Caudate nucleus (tissue), 63 donors: ENCODE measurements at places on chromosomes 5 and 9.

DNA sequence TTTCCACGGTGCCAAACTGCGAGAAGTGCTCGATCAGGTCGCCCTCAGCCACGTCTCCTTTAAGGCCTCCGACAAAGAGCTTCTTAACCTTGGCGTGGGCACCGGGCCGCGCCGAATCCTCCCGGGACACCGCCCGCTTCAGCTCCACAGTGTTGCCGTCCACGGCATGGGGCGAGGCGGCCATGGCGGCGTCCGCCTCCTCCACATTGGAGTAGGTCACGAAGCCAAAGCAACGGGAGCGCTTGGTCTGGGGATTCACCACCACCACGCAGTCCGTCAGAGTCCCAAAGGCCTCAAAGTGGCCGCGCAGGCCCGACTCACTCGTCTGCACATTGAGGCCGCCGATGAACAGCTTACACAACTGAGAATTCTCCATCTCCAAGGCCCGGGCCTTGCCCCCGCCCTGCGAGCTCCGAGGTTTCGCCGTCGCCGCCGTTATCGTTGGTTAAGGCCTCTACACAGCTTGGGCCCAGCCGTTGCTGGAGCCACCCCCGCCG, 424 bp downstream of the HNRNPA0 start:
- no peak for DNase-seq

DNA sequence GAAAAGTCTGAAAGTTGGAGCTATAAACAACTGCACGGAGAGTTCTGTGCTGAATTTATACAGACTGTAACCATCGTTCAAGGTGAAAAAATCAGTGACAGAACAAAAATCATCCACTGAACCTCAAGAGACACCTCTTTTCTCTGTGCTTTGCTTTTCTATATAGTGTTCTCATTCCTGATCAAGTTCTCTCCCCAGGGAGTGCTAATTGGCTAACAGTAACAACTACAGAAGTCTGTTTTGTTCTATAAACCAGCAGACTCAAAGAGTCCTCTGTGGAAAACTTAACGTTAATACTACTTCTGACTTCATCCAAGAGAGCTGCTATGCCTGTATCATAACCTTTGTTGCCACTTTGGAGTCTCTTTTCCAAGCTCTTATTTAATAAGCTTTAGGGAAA, 1388.3 kb upstream of the C9orf72 start:
- DNase-seq, result no peak

DNA sequence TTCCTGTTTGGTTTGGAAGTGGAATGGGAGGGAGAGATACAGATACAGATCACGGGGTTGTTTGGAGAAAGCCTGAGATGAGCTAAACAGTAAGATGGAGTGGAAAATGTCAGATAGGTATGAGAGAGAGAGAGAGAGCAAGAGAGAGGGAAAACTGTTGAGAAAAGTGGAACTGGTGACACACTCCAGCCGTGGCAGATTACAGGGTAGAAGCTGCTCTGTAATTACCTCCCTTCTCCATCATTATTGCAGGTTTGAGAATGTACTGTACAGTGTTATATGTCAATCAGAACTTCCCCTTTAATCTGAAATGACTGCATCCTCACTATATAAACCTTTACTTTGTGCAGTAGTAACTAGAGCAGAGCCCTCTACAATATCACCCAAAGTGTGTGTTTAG, 74.5 kb upstream of the WWC1 start:
- DNase-seq, result no peak

GRCh38 chr5:179314606-179315355, 30.5 kb downstream of the ADAMTS2 start:
- no peak for DNase-seq

DNA sequence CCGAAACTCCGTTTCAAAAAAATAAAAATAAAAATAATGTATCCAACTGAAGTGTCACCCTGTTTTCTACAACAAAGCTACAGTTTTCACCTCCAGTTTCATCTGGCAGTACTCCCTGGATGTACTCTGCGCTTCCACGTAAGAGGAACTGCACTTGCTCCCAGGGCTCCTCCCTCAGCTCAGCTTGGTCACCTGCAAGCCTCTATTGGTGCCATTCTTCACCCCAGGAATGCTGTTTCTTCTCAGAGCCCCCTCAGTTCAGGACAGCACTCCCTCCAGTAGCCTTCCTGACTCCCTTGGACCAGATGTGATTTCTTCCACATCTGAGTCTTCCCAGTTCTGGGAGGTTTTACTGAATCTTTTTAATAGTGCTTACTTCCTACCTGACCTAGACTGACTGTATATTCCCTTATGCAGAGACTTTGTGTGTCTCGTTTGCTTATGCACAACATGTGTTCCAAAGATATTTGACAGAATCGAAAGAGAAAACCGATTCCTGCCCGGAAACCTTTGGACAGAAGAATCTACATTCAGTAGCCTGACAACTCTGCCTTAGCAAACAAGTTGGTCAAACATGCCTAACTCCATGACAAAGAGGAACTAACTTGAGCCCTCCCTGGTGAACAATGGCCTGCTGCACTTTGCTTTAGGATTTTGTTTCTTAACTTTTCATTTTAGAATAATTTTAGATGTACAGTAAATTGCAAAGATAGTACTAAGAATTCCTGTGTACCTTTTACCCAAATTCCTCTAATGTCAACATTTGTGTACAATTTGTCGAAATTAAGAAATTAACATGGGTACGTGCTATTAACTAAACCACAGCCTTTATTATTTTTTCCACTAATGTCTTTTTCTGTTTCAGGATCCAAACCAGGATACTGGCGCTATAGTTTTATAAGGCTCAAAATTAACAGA, 814 bp downstream of the CCDC125 start:
- no peak for DNase-seq

DNA sequence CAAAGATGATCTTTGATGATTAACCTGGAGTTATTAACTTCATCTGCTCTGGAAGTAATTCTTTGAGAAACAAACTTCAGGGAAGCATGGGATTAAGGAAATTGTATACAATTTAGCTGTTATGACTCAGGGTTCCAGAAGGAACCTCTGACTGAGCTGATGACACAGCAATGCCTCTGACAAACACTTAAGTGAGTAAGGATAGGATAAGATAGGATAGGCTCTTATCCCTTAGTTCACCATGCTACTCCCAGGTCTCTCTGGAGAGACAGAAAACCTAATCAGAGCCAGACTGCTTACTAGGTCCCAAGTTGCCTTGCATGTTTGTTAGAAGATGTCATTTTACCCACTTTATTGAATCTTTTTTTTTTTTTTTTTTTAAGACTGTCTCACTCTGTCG, 12.6 kb upstream of the TMEM38B start:
- no peak for DNase-seq

GRCh38 chr5:137486707-137487106, 12.4 kb downstream of the SPOCK1 start:
- no peak for DNase-seq

GRCh38 chr5:176379881-176380280, 8.5 kb downstream of the NOP16 start:
- no peak for DNase-seq

GRCh38 chr5:91315701-91316100, 67.4 kb downstream of the ARRDC3 start:
- DNase-seq, result no peak

DNA sequence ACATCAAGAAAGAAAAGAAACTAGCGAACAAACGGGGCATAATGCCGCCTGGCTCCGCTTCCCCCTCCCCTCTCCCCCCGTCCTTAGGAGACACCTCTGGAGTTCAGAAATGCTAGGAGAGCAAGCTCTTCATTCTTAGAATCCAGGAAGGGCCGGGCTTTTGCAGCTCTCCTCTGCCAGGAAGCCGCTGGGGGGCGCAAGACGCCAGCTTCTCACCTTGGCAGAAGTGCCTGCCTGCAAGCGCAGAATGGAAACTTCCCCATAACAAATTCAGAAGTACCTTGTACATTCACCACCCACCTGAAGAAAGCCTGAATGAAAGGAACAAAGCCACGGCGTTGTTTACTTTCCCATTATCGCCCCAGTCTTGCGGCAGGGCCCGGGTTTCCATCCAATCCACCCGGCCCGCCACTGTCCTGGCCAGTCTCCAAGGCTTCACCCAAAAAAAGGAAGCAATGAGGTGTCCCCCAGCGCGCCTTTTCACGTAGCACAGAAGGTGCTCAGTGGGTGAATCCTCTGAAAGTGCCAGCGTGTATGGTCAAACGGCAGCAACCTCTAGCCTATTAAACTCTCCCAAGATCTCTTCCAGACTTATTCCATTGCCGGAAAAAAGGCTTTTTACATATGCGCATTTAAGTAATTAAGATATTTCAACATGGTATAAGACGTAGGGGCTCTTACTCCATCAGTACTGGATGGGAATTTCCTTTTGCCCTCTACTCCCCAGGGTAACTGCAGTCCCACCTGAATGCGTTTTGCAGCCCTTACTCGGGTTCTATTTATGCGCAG, 1.6 kb upstream of the GADD45G start:
- DNase-seq, result peak; percentile 82

- peak; percentile 53 for DNase-seq
Observed at GRCh38 chr5:160369990-160370712, at the start of gene C1QTNF2. C1QTNF2 (minus strand) TSS chr5:160370626; CDS start chr5:160355011, 15,615 bp downstream.

GRCh38 chr5:95872346-95873268, 50.1 kb upstream of the GLRX start:
- DNase-seq, result no peak

GRCh38 chr5:72937517-72938061, 18.3 kb upstream of the FCHO2 start:
- no peak for DNase-seq

- DNase-seq, result no peak
Observed at GRCh38 chr5:77102549-77102948, 15.5 kb upstream of the ZBED3 start.

GRCh38 chr5:150160448-150161081, 4.9 kb upstream of the PDGFRB start:
- no peak for DNase-seq

- DNase-seq, result no peak
Observed at GRCh38 chr5:107821288-107821687, 150.6 kb upstream of the EFNA5 start.

DNA sequence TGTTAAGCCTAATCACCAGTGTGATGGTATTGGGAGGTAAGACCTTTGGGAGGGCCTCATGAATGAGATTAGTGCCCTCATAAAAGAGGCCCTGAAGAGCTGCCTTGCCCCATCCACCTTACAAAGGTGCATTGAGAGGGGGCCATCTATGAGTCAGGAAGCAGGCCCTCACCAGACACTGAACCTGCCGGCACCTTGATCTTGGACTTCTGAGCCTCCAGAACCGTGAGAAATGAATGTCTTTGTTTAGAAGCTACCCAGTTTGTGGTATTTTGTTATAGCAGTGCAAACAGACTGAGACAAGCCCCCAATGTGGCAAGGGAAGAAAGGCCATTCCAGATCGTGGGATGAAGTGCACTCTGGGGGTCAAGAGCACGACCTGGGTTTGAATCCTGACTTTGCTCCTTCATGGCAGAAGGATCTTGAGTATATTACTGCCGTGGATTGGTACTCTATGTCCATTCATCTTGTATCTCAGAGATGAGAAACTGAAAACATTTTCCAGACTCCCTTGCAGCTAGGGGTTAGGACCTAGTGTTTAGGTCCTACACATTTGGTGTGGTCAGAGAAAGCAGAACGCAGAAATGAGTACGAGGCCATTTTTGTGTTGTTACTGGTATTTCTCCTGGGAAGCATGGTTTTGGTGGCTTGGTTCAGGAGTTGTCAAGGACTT, 86.7 kb downstream of the PTCH1 start:
- DNase-seq, result no peak

GRCh38 chr5:176548967-176549444, at the start of gene CDHR2:
CDHR2 (plus strand) TSS chr5:176549342; CDS start chr5:176565353, 16,011 bp downstream.
- DNase-seq, result no peak

GRCh38 chr9:113828221-113828620, 47.9 kb upstream of the ZNF618 start:
- DNase-seq, result no peak

- DNase-seq, result no peak
Observed at GRCh38 chr9:108345826-108346225, 510.0 kb downstream of the ACTL7B start.

- DNase-seq, result no peak
Observed at GRCh38 chr5:36701085-36701698, 94.8 kb downstream of the SLC1A3 start.

- no peak for DNase-seq
Observed at GRCh38 chr5:110968246-110969005, 103.1 kb upstream of the TSLP start.

- no peak for DNase-seq
Observed at GRCh38 chr5:54722846-54723433, 205.4 kb downstream of the SNX18 start.

- DNase-seq, result no peak
Observed at GRCh38 chr9:121878271-121878822, 214.8 kb downstream of the TTLL11 start.

DNA sequence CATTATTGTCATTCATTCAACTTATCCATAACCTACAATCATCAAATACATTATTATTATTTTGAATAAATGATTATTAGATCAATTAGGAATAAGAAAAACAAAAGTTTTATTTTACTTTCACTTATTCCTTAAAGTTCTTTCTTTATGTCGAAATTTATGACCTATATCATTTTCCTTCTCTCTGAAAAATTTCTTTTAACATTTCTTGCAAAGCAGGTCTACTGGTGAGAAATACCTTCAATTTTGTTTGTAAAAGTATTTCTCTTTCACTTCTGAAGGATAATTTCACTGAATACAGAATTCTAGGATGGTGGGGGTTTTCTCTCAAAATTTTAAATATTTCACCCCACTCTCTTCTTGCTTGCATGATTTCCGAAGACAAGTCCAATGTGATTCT, 2.6 kb upstream of the CCNI2 start:
- DNase-seq, result no peak

- no peak for DNase-seq
Observed at GRCh38 chr9:38626006-38626405, 5.6 kb upstream of the ANKRD18A start.

DNA sequence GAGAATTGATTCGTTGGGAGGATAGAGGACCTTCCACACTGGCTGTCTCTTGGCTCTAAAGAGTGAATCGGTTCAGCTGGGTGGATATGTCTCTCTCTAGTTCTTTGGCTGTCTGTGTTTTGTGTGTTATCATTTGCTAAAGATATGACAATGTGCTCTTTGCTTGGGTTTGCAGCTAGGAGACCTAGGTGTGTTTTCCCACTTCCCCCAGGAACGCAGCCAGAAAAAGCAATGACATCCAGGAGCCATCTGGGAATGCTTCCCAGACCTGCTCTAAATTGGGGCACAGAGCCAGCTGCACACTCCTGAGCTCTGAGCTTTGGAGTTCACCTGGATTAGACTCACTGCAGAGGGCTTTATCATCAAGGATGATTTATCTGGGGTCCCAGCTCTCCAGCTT, 12.8 kb upstream of the PDZD2 start:
- no peak for DNase-seq

GRCh38 chr5:757931-758697, 26.4 kb downstream of the ZDHHC11B start:
- no peak for DNase-seq

- DNase-seq, result no peak
Observed at GRCh38 chr5:177473443-177474001, at the start of gene DBN1. DBN1 (minus strand) TSS chr5:177473634; CDS start chr5:177473521, 113 bp downstream.

DNA sequence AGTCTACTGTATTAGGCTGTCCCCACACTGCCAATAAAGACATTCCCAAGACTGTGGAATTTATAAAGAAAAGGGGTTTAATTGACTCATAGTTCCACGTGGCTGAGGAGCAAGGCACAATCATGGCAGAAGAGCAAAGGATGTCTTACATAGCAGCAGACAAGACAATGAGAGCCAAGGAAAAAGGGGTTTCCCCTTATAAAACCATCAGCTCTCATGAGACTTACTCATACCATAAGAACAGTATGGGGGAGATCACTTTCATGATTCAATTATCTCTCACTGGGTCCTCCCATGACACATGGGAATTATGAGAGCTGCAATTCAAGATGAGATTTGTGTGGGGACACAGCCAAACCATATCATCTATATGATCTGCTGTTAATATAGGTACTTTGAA, 14.8 kb upstream of the FSTL4 start:
- no peak for DNase-seq

GRCh38 chr5:116799401-116799800, 224.8 kb upstream of the SEMA6A start:
- no peak for DNase-seq
